ENCODE measurements at places on chromosomes 16 and 17.

- no peak for DNase-seq
Observed at GRCh38 chr16:1673424-1674151, 4.5 kb upstream of the JPT2 start.

GRCh38 chr16:86722970-86723369 lies 144.6 kb downstream of the FOXL1 start:
- no peak for DNase-seq

- no peak for DNase-seq
Observed at GRCh38 chr16:68752602-68753001, 15.5 kb downstream of the CDH1 start.

GRCh38 chr16:5678371-5678770 lies 580.8 kb upstream of the EEF2KMT start:
- DNase-seq = no peak

DNA sequence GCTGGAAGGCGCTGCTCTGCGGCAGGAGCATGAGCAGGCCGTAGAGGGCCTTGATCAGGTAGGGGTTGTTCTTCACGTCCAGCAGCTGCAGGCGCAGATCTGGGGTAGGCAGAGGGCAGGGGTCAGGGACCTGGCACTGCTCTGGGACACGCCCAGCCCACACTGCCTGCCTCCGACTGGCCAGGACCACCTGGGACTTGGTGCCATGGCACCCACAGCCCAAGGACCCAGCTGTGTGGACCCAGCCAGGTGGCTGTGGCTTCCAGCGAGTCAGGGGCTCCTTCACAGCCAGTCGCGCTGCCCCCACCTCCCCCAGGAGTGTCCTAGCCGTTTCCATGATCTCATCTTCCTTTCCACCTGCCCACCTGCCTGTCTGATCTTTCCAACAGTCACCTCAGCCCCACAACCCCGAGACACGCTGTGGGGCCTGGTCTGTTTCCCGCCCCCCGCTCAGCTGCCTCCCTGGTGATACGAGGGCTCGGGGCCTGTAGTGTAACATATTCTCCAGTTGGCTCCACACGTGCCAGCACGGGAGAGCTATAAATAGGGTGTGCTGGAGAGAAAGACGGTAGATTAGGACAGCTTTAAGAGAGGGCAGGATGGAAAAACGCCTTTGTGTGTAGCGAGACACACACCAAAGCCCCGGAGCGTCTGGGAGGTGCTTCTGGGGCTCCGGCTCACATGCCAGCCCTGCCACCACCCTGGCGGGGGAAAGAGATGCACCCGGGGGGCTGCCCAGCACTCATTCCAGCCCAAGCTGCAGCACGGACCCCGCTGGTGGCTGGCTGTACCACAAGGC lies 7.2 kb upstream of the MTSS2 start:
- DNase-seq = no peak

GRCh38 chr17:81648013-81648706 lies 8.2 kb downstream of the PDE6G start:
- DNase-seq = no peak

DNA sequence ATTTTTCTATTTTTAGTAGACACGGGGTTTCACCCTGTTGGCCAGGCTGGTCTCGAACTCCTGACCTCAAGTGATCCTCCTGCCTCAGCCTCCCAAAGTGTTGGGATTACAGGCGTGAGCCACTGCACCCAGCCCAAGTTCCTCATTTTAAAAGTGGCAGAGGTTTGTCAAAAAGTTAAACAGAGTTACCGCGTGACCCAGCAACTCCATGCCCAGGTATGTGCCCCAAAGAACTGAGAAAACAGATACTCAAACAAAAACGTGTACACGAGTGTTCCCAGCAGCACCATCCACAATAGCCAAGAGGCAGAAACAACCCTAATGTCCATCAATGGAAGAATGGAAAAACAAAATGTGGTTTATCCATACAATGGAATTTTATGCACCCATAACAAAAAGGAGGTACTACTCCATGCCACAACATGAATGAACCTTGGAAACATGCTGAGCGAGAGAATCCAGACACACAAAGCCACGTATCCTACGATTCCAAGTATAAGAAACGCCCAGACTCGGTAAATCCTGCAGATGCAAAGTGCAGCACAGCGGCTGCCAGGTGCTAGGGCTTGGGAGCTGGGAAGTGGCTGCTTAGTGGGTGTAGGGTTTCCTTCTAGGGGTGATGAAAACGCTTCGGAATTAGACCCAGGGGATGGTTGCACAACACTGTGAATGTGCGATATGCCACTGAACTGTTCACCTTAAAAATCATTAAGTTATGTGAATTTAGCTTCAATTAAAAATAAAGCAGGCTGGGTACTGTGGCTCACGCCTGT lies 24.8 kb downstream of the ADCY9 start:
- DNase-seq = no peak

Measured in kidney epithelial cell (primary cell).